CD8-positive, alpha-beta T cell (primary cell): ENCODE measurements at places on chromosomes 5 and 9.

GRCh38 chr5:115320006-115320405 is 23.6 kb upstream of the CCDC112 start:
- DNase-seq = no peak

GRCh38 chr5:40555886-40556285 is 123.8 kb upstream of the PTGER4 start:
- DNase-seq = no peak

GRCh38 chr9:114229295-114229694 is 74.0 kb downstream of the COL27A1 start:
- DNase-seq = no peak

DNA sequence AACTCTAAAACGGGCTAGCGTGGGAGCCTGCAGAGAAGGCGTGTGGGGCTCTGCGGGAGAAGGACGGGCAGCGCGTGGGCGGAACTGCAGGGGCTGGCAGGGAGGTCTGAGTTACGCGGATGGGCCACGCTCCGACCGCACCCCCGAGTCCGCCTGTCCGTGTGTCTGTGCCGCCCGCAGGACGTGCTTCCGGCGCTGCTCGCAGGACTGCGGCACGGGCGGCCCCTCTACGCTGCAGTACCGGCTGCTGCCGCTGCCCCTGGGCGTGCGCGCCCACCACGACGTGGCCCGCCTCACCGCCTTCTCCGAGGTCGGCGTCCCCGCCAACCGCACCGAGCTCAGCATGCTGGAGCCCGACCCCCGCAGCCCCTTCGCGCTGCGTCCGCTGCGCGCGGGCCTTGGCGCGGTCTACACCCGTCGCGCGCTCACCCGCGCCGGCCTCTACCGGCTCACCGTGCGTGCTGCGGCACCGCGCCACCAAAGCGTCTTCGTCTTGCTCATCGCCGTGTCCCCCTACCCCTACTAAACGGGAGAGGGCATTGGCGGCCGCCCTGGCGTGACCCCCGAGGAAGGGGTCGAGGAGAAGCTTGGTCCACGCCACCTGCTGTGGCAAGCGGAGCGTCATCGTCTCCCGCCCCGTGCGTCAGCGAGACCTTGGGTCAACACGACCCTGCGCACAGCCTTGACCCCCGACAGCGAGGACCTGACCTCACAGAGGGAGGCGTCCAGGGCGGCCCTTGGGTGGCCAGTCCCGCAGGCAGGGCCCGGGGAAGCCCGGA is 11.4 kb upstream of the ASS1 start:
- no peak for DNase-seq

- no peak for DNase-seq
Observed at GRCh38 chr5:206406-206805, 11.5 kb downstream of the CCDC127 start.

DNA sequence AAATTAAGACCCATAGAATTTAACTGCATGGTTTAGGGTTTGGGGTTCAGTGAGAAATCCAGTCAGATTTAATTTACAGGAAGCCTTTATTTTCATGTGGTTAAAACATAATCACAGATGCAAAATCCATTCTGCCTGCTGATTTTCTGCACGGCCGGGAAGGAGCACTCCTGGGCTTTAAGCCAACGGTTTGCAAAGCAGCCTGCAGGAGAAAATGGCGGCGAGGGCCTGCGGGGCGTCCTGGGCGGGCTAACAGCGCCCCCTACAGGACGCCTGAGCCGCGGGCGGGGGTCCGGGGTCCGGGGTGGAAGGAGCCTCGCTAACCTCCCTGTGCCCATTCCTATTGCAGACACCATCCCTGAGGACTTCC is 47.6 kb downstream of the THBS4 start:
- no peak for DNase-seq

- DNase-seq = no peak
Observed at GRCh38 chr9:19358701-19359100, 21.3 kb downstream of the RPS6 start.

DNA sequence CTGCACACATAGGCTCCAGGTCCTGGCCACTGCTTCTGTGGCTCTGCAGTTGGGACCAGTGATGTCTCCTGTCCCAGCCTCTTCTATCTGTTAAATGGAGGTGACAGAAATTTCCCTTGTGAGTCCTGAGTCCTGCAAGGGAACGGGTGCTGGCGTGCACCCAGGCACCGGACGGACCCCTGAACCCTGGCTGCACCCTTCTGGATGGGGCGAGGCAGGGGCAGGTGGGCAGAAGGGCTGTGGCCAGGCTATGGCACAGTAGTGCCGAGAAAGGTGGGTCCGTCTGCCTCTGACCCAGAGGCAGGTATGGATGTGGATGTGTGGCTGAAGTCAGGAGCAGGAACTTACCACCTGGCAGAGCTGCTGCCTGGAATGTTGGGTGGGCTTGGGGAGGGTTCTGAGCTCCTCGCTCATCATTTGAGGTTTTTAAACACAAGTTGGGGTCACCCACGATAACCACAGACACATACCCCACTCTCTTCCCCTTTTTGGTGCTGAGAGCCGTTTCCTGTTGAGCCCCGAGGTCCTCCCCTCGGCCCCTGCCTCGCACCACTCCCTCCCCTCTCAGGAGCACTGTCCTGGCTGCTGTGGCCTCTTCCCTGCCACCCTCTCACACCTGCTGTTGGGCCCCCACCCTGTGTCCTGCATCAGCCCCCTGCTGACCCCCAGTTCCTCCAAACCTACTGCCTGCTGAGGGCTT is 82.0 kb downstream of the COL5A1 start:
- DNase-seq = no peak

GRCh38 chr9:114021578-114021977 is 56.5 kb downstream of the AMBP start:
- DNase-seq = no peak

DNA sequence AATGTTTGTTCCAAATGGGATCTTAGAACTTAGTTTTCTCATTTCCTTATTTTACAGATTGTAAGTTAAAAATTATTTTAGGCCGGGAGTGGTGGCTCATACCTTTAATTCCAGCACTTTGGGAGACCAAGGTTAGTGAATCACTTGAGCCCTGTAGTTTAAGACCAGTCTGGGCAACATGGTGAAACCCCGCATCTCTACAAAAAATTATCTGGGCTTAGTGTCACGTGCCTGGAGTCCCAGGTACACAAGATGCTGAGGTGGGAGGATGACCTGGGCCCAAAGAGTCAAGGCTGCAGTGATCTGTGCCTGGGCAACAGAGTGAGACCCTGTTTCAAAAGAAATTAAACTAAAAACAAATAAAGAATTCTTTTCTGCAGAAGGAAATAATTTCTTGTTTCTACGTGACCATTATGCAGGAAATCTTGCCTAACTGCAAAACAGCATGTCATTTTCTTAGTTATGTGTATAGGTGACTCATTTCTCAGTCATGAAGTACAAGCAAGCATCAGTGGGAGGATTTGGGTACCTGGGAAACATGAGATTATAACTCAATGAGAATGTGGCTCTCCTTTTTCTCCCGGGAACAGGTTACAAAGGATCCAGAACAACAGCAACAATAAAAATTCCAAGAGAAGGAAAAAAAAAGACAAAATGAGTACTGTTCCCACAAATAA is 375.1 kb upstream of the ST8SIA4 start:
- DNase-seq = no peak

GRCh38 chr5:75524591-75524990 is 12.9 kb downstream of the POLK start:
- DNase-seq = no peak

- DNase-seq = no peak
Observed at GRCh38 chr5:5380298-5380697, 42.2 kb upstream of the ICE1 start.

- DNase-seq = no peak
Observed at GRCh38 chr5:154193283-154193682, 2.8 kb downstream of the GALNT10 start.

- no peak for DNase-seq
Observed at GRCh38 chr5:43300112-43300511, 13.1 kb downstream of the HMGCS1 start.

- no peak for DNase-seq
Observed at GRCh38 chr9:105975886-105976645, 281.7 kb downstream of the TMEM38B start.

DNA sequence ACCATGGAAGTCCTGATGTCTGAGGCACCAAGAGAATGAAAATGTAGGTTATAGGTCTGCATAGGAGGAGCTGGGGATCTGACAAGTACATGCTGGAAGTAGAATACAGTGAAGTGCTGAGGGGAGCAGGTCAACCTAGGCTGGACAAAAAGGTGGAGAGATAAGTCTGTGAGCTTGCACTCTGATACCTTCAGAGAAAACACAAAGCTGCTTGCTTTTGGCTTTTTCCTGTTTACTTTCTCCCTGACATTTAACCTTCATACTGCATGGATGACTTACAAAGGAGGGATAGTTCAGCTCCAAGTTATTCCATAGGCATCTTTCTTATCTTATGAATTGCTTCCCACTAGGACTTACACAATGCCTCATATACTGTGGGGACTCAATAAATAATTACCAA is 256.7 kb upstream of the NREP start:
- no peak for DNase-seq

DNA sequence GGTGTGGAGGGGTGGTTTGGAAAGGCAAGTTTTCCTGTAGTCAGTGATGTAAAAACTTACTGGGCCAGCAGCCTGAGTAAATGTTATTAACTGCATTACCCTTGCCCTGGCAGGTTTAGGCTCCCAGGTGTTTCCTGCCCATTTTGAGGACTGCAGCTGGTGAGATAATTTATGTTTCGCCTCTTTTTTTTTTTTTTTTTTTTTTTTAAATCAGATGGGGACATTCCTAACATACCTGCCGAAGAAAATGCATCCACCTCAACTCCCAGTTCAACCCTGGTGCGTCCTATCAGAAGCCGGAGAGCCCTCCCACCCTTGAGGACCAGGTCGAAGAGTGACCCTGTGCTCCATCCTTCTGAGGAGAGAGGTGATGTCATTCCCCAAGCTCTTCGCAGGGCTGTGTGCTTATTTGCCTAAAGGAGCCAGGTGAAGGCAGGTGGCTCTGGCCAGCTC is 60.6 kb downstream of the ENTREP1 start:
- no peak for DNase-seq

GRCh38 chr5:27963050-27963783 is 924.8 kb upstream of the CDH9 start:
- no peak for DNase-seq

DNA sequence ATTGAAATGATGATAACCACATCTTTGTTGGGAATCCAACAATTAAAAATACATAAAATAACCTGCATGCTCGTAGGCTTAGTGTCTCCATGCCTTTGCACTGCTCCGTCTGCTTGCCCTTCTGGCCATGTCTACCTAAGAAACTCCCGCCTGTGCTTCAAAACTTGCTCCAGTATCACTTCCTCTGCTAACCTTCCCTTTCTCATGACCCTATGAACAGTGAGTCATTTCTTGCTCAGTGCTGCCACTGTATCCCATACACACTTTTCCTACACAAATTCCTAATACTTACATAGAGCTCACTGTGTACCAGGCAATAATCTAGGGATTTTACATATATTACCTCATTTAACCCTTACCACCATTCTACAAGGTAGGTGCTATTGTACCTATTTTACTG is 33.5 kb downstream of the TMEM245 start:
- DNase-seq = no peak

- no peak for DNase-seq
Observed at GRCh38 chr5:138139781-138140090, 508 bp upstream of the NME5 start.

GRCh38 chr9:20558566-20559016 is 63.7 kb downstream of the MLLT3 start:
- DNase-seq = no peak

GRCh38 chr5:107925200-107925599 is 254.5 kb upstream of the EFNA5 start:
- DNase-seq = no peak

DNA sequence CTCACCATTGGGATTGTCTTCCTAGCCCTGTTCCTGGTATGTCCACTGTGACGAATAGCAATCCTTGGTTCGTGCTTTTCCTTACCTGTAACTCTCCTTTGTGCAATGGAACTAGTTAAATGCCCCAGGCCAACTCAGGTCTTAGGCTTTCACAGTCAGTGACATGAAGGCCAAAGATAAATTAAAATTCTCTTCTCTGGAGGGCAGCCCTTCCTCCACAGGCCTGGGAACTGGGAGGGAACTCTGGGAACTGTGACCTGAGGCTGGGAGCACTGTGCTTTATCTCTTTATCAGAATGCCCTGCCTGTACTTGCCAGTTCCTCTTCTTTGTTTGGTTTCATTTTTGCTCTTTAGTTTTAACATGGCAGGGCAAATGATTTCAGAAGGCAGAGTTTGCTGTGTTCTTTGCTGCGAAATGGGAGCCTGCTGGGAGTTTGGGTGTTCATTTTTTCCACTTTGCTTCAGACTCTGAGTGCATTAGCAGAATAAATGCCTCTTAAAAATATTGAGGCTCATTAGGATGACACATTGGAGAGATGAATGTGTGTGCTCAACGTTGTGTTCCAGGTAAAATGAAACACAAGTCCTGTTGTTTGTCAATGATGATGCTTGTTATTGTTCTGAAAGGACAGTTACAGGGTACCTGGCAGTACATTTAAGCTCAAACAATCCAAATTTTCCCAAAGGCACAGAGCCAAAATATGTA is 118.1 kb downstream of the NUDT12 start:
- no peak for DNase-seq

GRCh38 chr9:22383718-22384117 is 62.9 kb upstream of the DMRTA1 start:
- no peak for DNase-seq

DNA sequence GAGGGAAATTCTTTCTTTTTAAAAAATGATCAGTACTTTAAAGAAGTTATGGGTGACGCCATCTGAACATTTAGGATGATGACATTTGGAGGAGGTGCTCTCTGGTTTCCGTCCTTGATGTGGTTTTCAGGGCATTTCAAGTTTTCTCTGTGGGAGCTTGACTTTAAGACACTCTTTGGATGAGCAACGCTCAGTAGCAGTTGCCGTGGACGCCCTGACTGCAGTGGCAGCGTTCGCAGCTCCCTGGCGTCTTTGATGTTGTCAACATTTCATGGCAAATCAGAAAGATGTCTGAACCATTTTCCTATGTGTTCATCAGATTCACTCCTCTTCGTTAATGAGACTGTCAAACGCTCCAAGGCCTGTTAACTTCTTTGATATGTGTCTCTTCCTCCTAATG is 86.1 kb downstream of the ZNF354C start:
- no peak for DNase-seq

- no peak for DNase-seq
Observed at GRCh38 chr5:67195406-67196275, 958 bp downstream of the CD180 start.

GRCh38 chr5:2685651-2686272 is 65.7 kb downstream of the IRX2 start:
- no peak for DNase-seq

- no peak for DNase-seq
Observed at GRCh38 chr9:118170032-118170955, 466.1 kb downstream of the TLR4 start.

DNA sequence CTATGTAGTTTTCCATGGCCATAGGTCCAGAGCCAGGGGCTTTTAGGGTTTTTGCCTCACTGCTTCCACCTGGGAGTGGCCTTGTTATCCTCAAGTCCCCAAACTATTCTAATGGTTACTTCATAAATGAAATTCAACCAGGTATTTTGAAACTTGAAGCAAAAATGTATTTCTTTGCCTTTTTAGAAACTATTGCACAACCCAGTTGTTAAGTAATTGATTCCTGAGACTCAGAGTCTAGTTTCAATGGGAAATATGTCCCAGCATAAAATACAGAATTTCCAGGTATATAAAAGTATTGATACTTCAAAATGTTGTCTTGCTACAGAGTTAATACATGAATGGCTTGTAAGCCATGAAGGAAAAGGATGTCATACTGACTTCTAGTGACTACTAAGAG is 456.2 kb upstream of the DAB2 start:
- DNase-seq = no peak

- no peak for DNase-seq
Observed at GRCh38 chr9:23941051-23941450, 115.0 kb upstream of the ELAVL2 start.
